ENCODE measurements at places on chromosomes 1 and 21. TPM values are rescaled to one million over a fixed set of nuclear protein-coding genes. Genes with fewer than 3 reads are reported as not detected.
A peak's percentile ranks its signal among the peaks of the same experiment; 100 is the strongest.

GRCh38 chr1:18725231-18725895 is 94.7 kb downstream of the PAX7 start:
- DNase-seq: no peak

DNA sequence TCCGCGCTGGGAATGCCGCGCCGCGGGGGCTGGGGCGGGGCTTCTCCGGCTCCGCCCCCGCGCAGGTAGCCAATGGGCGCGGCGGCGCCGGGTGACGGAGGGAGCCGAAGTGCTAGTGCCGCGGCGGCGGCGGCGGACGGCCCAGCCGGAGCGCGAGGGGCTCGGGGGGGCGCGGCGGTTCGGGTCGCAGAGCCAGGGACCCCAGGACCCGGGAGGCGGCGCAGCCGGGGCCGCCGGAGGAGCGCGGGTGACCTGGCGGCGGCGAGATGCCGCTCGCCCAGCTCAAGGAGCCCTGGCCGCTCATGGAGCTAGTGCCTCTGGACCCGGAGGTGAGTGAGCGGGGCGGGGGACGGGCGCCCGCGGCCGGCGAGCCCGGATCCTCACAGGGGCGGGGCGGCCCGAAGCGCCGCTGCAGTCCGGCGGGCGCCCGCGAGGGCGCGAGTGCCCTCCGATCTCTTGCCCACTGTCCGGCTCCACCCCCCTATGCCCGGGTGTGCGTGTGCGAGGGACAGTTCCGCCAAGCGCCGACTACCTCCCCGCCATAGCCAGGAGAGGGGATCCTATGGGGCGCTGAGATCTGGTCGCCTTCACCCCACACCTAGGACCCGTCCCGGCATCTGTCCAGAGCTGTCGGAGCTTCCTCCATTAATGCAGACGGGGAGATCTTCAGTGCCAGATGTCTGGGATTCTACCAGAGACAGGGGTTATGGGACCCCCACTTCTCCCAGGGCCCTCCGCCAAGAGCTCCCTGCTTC is at the start of gene RPS6KA1:
Gene RPS6KA1 (plus strand): TSS at position 107 of the 755 bp plus-strand sequence. CDS start 160 bp downstream, at position 267.
- DNase-seq: no peak

GRCh38 chr21:15130751-15131150 is 66.0 kb upstream of the NRIP1 start:
- DNase-seq: no peak

DNA sequence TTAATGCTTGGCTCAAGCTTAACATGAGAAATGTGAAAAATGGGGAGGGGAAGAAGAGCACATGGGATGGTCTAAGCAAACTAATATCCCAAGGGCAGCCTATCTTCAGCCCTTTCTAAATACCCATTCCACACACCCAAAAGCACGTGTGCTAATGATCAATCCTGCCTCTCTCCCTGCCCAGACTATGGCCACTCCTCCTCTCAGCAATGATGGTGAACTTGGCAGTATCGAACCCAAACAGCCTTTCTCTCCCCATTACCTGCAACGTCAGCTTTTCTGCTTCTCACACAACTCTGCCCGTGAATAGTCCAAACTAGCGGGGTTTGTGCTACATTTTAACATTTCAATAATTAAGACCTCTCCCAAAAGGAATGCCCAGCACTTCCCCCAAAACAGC is 41.6 kb downstream of the SSBP3 start:
- DNase-seq: no peak

- no peak for DNase-seq
Measured at GRCh38 chr21:16550917-16551741, 821.3 kb downstream of the USP25 start.

DNA sequence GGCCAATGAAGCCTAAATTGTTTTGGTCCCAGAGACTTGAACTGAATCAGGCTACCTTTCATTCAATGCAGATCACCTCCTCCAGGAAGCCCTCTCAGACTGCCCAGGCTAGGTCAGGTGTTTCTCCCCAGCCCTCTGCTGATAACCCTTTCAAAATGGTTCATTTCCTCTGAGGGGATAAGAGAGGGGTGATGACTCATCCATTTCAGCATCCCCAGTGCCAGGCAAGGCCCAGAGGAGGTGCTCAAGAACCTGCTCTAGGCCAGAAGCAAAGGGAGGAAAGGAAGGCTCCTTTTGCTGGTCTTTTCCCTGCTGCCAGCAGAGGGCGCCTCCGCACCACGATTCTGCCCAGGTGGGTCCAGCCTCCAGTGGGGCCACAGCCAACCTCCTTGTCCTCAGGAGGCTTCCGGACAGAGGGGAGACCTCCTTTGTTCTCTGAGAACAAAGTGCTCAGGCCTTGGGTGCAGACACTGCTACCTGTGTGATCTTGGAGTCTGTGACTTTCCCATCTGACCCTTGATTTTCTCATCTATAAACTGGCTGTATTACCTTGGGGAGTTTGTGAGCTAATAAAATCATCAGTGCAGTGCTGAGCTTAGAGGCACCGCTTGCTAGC is 45.3 kb upstream of the ARHGEF10L start:
- peak; percentile 20 for DNase-seq

The SLC35F3 gene
- polyA plus RNA-seq: 0.05 TPM

The MAP3K21 gene
- polyA plus RNA-seq: 0.24 TPM
